HCT116 (cell line): ENCODE measurements at places on chromosomes 4 and X. TPM values are rescaled to one million over a fixed set of nuclear protein-coding genes. Genes with fewer than 3 reads are reported as not detected.

CXorf49 gene
- total RNA-seq = not detected

DNA sequence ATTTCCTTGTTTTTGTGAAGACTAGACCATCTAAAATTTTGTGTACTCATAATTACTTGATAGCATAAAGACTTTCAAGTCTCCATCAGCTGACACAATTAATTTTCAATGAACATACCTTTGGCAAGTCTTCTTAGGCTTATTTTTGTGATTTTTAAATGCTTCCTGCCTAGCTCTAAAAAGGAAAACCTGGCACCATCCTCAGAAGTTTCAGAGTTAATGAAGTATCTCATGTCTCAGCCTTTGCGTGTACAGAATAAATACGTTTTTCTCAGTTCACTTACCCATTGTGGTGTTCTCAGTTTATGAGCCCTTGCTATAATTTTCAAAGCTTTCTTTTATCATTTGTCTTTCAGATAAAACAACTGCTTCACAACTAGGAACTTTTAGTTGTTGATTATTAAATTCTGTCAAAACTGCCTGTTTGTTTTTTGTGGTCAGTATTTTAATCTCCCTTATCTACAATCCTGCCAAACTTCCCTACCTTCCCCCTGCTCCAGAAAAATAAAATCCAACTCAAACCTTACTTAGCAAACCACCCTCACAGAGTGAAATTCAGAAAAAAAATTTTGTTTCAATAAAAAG, 21.6 kb downstream of the ADD1 start:
- no peak overlapping the region for H3K27ac ChIP-seq
- no peaks in the 10 kb centered on the region for H3K36me3 ChIP-seq
- no peaks in the 10 kb centered on the region for H3K27me3 ChIP-seq
- no peak for DNase-seq

GRCh38 chr4:26252349-26253025, 68.3 kb upstream of the RBPJ start:
- peaks cover 15% of the 10 kb centered on the region for H3K4me1 ChIP-seq
- no peak overlapping the region for H3K4me3 ChIP-seq
- peak; percentile 41 for DNase-seq
- H3K27ac ChIP-seq = no peak overlapping the region
- H3K27me3 ChIP-seq = no peaks in the 10 kb centered on the region

DNA sequence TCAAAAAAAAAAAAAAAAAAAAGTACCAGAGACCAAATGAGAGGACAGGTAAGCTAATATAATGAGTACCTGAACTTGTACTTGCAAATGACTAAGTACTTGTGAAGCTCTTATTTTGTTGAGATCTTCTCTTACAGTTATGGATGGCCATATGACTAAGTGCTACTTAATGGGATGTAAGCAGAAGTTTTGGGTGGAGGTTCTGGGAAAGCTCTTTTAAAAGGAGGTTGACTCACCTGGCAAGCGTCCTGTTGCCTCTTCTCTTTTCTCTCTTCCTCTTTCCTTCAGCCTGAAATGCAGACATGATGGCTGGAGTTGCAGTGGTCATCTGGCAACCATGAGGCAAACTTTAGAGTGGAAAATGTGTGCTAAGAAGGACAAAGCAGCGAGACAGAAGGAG, 36.9 kb upstream of the MED14 start:
- DNase-seq = peak; percentile 54
- H3K4me1 ChIP-seq = peaks cover 6% of the 10 kb centered on the region
- H3K27me3 ChIP-seq = no peaks in the 10 kb centered on the region
- H3K4me3 ChIP-seq = no peak overlapping the region
- no peak overlapping the region; the same call in 1 of the 2 replicates for H3K27ac ChIP-seq
- no peaks in the 10 kb centered on the region for H3K36me3 ChIP-seq

GYPB gene
- total RNA-seq = not detected

- no peak overlapping the region for H3K27ac ChIP-seq
- no peaks in the 10 kb centered on the region for H3K27me3 ChIP-seq
- no peak overlapping the region for H3K4me3 ChIP-seq
- H3K4me1 ChIP-seq = no peaks in the 10 kb centered on the region
- no peak for DNase-seq
Observed at GRCh38 chr4:176945334-176945733, 152.6 kb upstream of the VEGFC start.

DNA sequence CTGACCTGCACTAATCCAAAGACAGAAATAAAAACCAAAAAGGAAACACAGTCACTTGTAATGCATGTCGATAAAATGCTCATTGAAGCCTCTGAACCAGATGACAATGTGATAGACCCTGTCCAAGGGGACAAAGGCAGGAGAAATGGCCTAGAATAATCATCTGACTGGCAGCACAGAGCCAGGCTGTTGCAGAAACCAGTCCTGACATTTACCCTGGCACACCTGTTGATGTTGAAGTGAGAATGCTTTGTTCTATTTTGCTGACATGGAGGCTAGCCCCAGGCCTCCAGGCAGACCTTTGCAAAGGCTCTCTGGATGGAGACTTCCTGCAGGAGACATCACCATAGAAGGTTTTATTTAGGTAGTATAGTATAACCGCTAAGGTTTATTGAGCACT, 41.0 kb downstream of the TFDP3 start:
- no peak for DNase-seq
- no peak overlapping the region for H3K27ac ChIP-seq
- no peaks in the 10 kb centered on the region for H3K4me1 ChIP-seq
- H3K36me3 ChIP-seq = no peaks in the 10 kb centered on the region
- H3K4me3 ChIP-seq = no peak overlapping the region
- H3K27me3 ChIP-seq = no peaks in the 10 kb centered on the region

DNA sequence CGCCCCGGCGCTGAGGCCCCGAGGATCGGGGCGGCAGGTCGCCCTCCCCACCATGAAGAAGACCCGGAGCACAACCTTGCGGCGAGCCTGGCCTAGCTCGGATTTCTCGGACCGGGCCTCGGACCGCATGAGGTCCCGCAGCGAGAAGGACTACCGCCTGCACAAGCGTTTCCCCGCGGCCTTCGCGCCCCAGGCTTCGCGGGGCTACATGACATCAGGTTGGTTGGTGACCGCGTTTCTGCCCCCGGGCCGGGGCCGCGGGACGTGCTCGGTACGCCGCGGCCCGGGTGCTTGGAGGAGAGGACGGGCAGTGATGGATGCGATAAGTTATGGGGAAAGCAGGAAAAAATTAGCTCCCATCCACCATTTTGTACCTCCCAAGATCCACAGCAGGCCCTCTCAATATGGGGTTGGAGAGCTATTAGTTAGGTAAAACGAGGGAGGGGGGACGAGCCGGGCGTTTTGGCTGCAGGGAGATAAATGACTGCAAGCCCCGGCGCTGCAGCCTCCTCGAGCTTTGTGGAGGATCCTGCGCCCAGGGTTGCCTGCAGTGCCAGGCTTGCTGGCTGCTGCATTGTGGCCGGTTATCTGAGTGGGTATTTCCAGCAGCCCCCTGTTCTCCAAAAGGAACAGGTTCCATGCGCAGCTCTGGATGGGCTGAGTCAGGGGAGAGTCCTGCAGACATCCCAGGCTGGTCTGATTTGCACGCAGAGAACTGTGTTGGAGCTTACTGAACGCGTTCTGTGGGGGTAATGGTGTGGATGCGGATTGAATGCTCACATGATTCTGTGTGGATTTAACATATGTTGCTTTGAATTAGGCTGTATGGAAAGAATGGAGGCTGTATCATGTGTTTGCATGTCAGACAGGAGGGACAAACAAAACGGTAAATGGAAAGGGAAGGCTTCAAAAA, 1.9 kb downstream of the STOX2 start:
- no peaks in the 10 kb centered on the region for H3K4me1 ChIP-seq
- DNase-seq = no peak
- H3K27ac ChIP-seq = no peak overlapping the region

MTMR8 gene
- 1.1 TPM for total RNA-seq

DNA sequence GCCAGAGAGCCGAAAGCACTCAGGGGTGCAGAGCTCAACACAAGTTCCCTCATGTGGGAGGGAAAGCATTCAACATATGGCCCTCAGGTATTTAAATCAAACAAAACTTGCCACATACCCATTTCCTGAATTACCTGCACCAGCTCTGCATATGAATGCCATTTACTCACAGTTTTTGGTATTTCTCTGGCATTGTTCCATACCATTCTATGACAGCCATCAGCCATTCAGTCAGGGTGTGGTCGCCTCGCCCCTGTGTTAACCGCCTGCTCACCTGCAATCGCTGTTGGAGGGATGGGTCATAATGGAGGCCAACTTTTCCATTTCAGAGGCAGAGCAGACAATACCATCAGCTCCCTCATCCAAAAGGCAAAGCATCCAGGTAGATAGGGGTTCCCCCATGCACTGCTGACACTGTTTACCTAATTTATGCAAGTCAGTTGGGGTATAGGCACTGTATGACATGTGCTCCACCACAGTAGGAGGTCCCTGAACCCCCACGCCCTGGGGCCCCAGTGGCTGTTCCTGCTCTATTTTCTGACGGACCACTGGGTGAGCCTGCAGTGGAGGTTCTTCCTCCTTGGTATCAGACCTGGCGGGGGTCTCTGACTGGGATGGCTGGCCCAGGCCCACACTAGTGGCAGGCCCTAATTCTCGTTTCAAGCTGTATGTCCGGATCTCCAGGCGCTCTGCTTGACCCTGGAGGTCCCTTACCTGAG, 227.1 kb downstream of the ADGRL3 start:
- DNase-seq = no peak
- H3K27ac ChIP-seq = no peak overlapping the region
- H3K27me3 ChIP-seq = no peaks in the 10 kb centered on the region
- no peak overlapping the region for H3K4me3 ChIP-seq
- H3K36me3 ChIP-seq = no peaks in the 10 kb centered on the region

IDUA gene
- total RNA-seq = 28.2 TPM

GRCh38 chr4:167052631-167053091, 181.6 kb downstream of the SPOCK3 start:
- H3K36me3 ChIP-seq = no peaks in the 10 kb centered on the region
- no peaks in the 10 kb centered on the region for H3K27me3 ChIP-seq
- DNase-seq = no peak

DNA sequence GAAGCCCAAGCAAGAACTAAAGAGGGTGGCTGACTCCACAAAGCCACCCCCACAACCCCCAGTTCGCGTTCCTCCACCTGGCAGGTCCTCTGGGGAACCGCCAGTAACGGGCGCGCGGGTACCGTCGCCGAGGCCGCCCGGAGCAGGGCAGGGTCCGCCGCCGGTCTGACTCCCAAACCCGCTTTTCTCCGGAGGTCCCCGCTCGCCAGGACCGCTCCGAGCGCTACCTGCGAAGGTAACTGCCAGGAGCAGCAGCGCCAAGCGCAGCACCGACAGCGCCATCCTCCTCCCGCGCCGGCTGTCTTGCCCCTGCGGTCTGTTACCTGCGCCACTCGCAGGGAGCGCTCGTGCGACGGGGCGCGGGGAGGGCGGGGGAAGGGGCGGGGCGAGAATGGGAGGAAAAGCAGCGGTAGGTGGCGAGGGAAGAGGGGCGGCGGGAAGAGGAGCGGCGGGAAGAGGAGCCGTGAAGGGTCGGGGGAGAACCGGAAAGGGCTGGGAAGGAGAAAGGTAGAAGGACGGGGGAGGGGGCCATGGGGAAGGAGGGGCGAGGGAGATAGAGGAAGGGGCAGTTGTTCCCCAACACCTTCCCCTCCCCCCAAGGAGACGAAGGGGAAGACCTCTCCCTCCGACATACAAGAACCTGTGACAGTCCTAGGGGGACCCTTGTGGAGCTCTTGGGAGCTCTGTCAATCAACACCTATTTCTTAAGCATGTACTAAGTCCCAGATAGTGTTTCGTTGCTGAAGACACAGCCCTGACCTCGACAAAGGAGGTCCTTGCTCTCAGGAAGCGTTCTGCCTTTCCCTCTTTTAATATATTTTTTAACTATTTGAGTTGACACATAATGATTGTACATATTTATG, at the start of gene SPINK2:
Gene SPINK2 (minus strand): TSS at position 321 of the 863 bp plus-strand sequence. CDS start 39 bp downstream, at position 282.
- no peaks in the 10 kb centered on the region for H3K27me3 ChIP-seq
- peak; percentile 44 for DNase-seq
- no peak within 1 kb of the TSS for H3K27ac ChIP-seq
- H3K4me3 ChIP-seq = peak within 1 kb of the TSS; percentile 49
- H3K36me3 ChIP-seq = no peaks in the 10 kb centered on the region

GRCh38 chr4:57405359-57405758, 295.2 kb upstream of the IGFBP7 start:
- H3K4me1 ChIP-seq = no peaks in the 10 kb centered on the region
- no peaks in the 10 kb centered on the region for H3K36me3 ChIP-seq
- no peak for DNase-seq
- H3K27me3 ChIP-seq = no peaks in the 10 kb centered on the region
- H3K4me3 ChIP-seq = no peak overlapping the region
- no peak overlapping the region for H3K27ac ChIP-seq

DNA sequence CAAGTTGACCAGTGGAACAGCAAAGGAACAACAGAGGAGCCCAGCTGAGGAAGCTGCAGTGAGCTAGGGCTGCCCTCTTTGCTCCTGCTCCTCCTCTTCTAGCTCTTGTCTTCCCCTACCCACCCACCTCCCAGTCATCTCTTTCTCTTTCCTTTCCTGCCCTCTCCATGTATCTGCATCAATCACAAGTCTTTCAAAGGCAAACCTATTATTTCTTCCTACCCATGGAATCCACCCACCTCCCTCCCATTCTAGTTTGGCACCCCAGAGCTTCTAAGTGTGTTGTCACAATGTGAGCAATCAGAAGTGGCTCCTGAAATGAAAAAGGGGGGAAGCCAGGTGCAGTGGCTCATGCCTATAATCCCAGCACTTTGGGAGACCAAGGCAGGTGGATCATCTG, 69.3 kb downstream of the TSC22D3 start:
- H3K4me1 ChIP-seq = peaks cover 8% of the 10 kb centered on the region; the same call in 1 of the 2 replicates
- DNase-seq = no peak
- H3K4me3 ChIP-seq = no peak overlapping the region
- H3K27me3 ChIP-seq = no peaks in the 10 kb centered on the region
- no peak overlapping the region for H3K27ac ChIP-seq

DNA sequence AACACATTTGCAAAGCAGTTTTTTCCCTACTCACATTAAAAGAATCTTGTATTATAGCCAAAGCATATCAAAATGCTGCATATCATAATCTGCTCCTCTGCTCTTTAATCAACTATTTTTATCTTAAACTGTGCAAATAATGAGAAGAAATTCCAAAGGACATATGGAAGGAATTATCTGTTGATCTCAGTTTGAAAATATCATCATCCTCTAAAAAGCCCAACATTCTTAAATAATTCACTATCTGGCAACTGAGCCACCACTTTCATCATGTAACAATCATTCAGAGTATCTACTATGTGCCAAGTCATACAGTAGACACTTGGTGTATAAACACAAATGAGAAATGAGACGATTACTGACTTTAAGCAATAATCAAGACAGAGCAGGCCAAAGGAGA, 63.0 kb downstream of the PRSS12 start:
- no peaks in the 10 kb centered on the region for H3K36me3 ChIP-seq
- no peak overlapping the region for H3K4me3 ChIP-seq
- no peak overlapping the region for H3K27ac ChIP-seq
- DNase-seq = no peak
- no peaks in the 10 kb centered on the region for H3K27me3 ChIP-seq
- H3K4me1 ChIP-seq = no peaks in the 10 kb centered on the region

SHROOM2 gene
- 5.3 TPM for total RNA-seq

- no peak overlapping the region for H3K27ac ChIP-seq
- no peak overlapping the region for H3K4me3 ChIP-seq
- DNase-seq = no peak
- no peaks in the 10 kb centered on the region for H3K36me3 ChIP-seq
- H3K27me3 ChIP-seq = no peaks in the 10 kb centered on the region
Observed at GRCh38 chr4:127997534-127998388, 32.6 kb downstream of the ABHD18 start.

- H3K4me1 ChIP-seq = peaks cover 6% of the 10 kb centered on the region; the same call in 1 of the 2 replicates
- no peaks in the 10 kb centered on the region for H3K36me3 ChIP-seq
- no peak for DNase-seq
- no peaks in the 10 kb centered on the region for H3K27me3 ChIP-seq
- H3K27ac ChIP-seq = no peak overlapping the region
Observed at GRCh38 chrX:129659861-129660260, 5.1 kb upstream of the APLN start.

ZMAT1 gene
- total RNA-seq = 0.69 TPM

TEX13D gene
- 0.15 TPM for total RNA-seq
